KBM-7 (cell line): ENCODE measurements at places on chromosomes 12 and 14.

DNA sequence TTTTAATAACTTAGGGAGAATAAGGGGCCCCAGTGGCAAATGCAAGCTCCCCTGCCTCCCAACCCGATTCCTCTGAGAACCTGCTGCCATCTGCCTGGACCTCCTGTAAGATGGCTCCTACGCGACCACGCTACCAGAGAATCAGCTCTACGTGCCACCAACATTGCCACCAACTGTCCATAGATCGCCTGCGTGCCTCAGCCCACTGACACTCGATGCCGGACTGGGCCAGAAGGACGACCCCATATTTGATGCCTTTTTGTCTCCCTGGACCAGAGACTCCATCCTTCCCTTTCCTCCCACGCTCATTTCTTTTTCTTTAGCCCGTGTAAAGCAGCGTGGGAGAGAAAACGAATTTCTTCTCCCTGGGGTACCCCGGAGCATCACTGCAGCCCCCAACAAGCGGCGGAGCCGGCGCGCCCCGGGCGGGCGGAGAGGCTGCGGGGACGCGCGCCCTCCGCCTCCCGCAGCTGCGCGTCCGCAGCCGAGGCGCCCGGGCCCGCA is 565 bp upstream of the KLHL42 start:
- DNase-seq, result peak; percentile 42

DNA sequence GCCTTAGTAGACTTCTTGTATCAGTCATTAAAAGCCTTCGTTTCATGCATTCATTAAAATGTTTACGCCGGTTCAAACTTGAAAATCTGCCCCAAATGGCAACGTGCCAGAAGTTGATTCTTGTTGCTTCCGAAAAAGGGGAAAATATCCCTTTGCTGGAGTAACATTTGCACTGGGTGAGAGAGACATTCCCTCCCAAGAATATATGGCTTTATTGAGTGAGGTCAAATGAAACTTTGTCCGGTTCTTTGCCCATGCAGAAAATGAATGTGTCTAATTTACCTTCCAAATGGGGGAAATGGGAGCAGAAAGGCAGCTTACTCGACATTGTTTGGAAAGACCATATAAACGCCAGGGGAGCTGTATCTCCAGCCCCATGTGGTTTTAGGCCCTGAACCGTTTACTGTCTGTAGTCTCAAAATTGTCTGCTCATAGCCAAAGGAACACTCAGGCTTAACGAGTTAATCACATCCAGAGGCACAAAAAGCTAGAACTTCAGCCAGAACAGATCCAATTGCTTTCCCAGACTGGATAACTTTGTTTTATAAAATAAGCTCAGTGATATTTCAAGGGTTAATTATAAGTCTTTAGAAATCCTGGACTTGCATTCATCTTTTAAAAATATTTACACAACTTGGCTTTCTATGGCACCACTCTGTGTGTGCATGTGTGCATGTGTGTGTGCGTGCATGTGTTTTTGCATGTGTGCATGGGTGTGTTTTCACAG is 2.9 kb upstream of the EMP1 start:
- DNase-seq, result no peak

- DNase-seq, result peak; percentile 30
These were observed 512 bp downstream of the POU6F1 start for GRCh38 chr12:51217133-51217967.

- DNase-seq, result peak; percentile 81
These were observed 8.5 kb downstream of the FBXW8 start for GRCh38 chr12:116919247-116919661.

DNA sequence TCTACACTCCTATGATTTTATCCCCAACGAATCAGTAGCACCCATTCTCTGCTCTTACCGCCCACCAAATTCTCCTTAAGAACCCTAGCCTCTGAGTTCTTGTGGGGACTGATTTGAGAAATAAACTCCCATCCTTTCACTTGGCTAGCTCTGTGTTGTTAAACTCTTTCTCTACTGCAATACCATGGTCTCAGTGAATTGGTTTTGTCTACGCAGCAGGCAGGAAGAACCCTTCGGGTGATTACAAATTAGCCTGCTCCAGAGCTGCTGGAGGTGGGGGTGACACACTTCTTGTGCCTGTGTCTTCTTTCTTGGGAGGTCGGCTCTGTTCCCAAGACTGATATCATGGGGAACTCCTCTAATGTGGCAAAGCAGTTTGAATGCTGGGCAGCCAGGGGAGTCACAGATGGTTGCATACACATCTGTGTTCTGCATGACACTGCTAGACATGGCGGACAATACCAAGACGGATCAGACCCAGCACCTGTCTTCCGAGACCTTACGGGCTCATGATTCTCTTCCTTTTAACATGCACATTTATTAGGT is 1.6 kb upstream of the C1S start:
- no peak for DNase-seq

GRCh38 chr14:94532447-94532846 is 23.2 kb upstream of the SERPINA12 start:
- DNase-seq, result no peak

DNA sequence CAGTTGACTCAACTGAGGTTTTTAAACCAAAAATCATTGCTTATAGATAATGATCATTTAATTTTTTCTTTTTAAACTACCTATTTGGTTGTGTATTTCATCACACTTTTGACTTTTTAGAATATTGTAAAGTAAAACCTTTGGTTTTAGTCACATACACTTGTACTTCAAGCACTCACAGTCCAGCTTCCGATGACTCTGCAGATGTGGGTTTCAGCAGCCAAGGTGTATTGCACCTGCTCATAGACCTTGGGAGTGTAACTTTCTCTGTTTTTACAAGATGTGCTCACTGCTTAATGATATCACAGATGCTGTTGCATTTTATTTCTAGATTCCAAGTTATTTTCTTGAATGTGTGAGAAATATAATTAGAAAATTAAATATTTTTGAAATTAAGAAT is 188.3 kb upstream of the SLC38A2 start:
- DNase-seq, result no peak

GRCh38 chr12:62893276-62893675 is 41.7 kb downstream of the PPM1H start:
- DNase-seq, result no peak

DNA sequence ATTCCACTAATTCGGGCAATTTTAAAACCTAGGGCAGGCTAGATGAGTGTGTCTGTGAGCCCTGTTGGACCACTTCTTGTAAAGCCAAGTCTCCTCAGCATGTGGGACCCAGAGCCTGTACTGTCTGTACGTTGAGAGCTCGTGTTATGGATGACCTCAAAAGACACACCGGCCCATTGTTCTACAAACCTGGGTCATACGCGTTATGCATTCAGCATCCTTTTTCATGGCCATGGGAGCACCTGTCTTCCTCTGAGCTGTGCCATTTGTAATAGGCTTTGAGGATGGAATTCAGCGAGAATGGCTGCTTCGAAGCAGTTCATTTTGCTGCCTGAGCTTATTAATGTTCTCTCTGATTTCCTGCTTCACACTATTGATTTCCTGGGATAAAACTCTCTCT is 15.0 kb downstream of the WSCD2 start:
- no peak for DNase-seq

GRCh38 chr12:72676556-72676955 is 404.4 kb downstream of the TRHDE start:
- DNase-seq, result no peak

DNA sequence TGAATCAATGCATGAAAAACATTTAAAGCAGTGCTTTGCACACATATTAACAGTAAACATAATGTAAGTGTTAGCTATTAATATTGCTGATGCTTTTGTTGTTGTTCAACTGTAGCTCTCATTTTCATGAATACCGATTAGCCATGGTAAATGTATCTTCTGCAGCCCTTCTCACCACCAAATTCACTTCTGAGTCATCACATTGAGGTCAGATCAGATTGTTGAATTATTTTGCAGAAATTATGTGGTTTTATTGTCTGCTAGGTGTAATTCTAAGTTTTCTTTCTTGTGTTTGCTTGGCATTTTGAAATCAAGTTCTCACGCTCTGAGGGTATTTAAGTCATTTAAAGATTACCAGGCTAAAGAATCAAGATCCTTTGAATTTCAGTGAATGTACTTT is 74.6 kb downstream of the AKAP6 start:
- DNase-seq, result no peak

GRCh38 chr12:64729909-64730587 is 29.2 kb downstream of the GNS start:
- peak; percentile 34 for DNase-seq

DNA sequence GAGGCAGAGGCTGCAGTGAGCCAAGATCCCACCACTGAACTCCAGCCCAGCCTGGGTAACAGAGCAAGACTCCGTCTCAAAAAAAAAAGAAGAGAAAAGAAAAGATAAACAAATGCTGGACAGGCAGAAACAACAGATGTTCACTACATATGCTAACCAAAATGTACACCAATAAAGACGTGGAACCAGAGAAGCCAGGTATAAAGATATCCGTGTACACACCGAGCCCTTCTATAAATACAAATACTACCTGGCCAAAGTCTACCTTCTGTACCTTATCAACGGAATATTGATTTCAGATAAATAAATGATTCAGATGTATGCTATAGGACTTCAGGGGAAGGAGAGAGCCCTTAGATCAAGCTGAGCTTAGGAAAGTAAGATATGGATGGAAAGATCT is 10.8 kb upstream of the KRT8 start:
- no peak for DNase-seq

DNA sequence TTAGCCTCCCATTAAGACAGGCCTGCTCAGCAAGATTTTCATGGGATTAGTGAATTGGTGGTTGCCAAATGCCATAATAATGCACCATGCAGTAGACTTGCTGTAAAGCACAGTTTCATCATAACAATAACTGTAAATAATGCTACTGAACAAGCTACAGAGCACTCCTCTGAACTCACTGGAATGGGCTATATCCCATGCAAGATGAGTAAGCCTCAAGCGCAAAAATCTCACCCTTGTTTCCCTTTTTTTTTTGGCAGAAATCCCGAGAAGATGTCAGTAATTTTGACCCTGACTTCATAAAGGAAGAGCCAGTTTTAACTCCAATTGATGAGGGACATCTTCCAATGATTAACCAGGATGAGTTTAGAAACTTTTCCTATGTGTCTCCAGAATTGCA is 145.9 kb upstream of the HIF1A start:
- no peak for DNase-seq

DNA sequence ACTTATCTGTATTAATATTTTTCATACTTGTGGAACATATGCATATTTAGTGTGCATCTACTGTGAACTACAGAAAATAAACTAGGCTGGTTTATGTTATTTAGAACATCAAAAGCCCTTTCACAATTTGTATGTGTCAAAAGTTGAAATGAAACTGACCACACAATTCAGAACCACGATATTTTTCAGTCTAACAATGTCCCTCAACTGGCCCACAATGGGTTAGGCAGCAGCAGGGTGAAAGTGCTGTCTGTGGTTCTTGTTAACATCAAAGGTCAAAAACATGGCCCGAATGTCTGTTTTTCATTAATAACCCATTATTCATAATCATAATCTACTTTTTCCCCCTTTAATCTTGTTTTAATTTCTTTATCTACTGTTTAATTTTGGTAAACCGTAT is 559.9 kb upstream of the ATP2B1 start:
- DNase-seq, result no peak

- DNase-seq, result no peak
These were observed 49.4 kb upstream of the STK38L start for GRCh38 chr12:27194644-27195043.

DNA sequence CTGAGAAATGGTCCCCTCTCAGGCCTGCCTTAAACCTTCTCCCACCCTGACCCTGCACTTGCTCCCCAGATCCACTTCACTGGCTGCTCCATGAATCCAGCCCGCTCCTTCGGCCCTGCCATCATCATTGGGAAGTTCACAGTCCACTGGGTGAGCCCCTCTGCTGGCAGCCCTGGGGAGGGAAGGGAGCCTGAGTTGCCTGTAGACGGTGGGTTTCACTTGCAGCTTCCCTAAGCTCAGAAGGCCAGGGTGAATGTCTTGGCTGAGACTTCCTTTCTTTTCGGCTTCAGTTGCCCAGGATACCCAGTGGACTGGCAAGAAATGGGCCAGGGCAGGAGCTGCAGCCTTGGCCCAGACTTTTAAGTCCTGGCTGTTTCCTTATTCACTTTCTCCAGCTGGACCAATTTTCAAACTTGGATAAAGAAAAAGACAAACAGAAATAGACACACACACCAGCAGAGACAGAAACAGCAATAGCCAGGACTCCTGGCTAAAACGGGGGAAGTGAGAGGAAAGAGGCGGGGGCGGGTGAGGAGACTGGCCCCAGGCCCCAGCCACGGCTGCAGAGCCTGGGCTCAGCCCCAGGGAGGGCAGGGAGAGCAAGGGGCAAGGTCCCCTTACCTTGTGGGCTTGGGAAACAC is 2.0 kb downstream of the AQP6 start:
- DNase-seq, result no peak

GRCh38 chr14:73763396-73763795 is 49.2 kb upstream of the PNMA1 start:
- no peak for DNase-seq

DNA sequence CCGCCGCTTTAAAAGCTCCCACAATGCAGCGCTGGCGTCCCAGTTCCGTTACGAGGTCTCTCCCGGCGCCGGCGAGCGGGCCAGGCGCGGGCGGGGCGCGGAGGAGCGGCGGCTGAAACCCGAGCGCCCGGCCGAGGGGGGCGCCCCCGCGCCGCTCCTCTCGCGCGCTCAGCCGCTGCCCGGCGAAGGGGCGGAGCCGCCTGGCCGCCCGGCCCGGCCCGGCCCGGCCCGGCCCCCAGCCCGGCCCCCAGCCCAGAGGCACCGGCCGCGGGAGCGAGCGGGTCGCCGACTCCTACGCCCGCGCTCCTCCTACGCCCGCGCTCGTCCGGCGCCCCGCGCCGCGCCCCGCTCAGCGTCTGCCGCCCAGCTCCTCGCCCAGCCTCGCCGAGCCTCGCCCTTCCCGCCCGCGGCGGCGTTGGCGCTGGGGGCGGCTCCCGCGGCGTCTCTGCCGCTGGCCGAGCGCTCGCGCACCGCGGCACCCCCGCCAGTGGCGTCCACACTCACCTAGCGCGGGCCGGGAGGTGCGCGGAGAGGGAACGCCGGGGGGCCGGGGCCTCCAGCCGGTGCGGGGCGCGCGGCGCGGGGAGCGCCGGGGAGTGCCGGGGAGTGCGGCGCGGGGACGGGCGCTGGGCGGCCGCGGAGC is at the start of gene RASSF8:
Gene RASSF8, plus strand, starts transcription at position 255 of the 643 bp plus-strand sequence. CDS start 96,662 bp downstream, outside the sequence.
- peak; percentile 40 for DNase-seq

DNA sequence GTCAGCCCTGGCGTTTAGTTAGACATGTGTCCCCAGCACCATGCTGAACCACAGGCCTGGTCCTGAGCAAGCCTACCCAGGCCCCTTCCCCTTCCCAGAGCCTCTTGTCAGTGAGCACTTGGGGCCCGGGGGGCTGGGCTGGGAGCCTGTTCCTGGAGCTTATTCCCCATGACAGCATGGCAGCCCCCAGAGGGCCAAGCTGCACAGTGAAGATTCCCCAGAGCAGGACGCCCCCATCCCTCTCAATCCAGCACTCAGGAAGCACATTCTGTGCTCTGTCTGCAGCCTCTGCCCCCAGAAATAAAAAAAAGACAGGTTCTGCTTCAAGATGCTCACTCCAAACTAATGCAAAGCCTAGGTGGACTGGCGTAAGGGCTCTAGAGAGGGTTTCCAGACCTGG is 117.3 kb downstream of the LGMN start:
- no peak for DNase-seq

GRCh38 chr14:70595443-70596185 is 4.8 kb downstream of the MED6 start:
- DNase-seq, result no peak
